ENCODE measurements at places on chromosomes 3 and 15.

DNA sequence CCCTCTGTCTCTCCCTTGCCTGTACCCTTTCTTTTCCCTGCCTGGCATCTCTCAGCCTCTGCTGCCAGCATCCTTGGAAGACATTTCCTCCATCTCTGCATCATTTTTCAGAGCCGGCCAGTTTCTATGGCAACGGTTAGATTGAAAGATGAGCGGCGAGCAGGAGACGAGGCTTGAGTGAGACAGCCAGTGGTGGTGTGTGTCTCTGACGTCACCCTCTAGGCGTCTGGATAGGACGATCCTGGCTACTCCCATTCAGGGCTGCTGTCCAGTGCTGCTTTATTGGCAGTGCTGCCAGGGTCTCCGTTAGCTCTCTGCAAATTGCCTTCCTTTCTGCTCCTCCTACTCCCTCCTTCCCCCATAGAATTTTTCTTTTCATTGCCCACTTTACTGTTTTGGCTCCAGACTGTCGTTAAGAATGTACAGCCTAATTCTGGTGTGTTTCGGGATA is 57.9 kb downstream of the TRAK1 start:
- peak; percentile 72 for DNase-seq

DNA sequence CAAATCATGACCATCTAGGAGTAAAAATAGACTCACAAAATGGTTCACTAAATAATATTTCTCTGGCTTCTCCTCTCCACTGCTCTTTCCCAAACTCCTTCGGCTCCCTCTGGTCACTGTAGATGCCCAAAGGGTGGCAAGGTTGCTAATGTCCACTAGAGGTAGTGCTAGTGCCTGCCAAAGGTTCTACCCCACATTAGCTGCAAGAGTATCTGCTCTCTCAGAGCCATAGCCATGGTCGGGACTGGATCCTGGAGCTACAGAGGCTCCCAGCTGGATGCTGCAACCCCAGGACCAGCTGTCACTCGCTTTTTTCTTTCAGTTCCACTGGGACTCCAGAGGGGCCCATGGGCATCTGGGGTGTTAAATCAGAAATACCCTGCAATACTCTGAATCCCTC is 8.5 kb downstream of the HTR3D start:
- DNase-seq = no peak

GRCh38 chr3:133301194-133301593 is 98.7 kb upstream of the BFSP2 start:
- peak; percentile 16 for DNase-seq

DNA sequence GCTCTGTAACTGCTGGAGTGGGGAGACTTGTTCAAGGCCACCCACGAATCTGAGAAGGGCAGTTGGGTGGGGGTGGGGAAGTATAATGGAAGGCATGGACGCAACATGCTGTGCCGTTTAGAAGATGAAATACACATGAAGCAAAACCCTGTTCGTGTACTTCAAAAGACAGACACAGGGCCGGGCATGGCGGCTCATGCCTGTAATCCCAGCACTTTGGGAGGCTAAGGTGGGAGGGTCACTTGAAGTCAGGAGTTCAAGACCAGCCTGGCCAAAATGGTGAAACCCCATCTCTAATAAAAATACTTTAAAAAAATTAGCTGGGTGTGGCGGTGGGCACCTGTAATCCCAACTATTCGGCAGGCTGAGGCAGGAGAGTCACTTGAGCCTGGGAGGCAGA is 36.9 kb upstream of the SFMBT1 start:
- DNase-seq = no peak

GRCh38 chr3:130835483-130835882 is 58.4 kb upstream of the ATP2C1 start:
- DNase-seq = no peak

DNA sequence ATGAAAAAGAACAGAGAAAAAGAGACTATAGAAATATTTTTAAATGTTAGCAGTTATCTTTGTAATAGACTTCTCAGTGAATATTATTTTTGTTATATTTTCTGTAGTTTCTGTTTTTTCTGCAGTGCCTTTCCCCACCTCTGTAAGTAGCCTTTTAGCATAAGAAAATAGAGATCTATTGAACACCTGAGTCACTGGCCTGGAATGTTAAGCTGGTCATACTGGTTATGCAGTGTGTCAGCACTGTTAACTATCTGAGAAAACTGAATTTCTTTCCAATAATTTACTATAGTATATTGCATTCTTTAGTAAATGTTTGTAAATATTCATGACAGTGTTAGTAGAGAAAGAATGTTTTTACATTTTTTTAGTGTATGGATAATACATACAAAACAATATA is 79.8 kb downstream of the NECTIN3 start:
- peak; percentile 12 for DNase-seq

GRCh38 chr15:82122746-82123400 is 77.1 kb upstream of the MEX3B start:
- peak; percentile 91 for DNase-seq

GRCh38 chr3:172177046-172177445 is 137.7 kb downstream of the FNDC3B start:
- no peak for DNase-seq

- DNase-seq = no peak
Observed at GRCh38 chr3:86801066-86801465, 189.9 kb downstream of the VGLL3 start.

DNA sequence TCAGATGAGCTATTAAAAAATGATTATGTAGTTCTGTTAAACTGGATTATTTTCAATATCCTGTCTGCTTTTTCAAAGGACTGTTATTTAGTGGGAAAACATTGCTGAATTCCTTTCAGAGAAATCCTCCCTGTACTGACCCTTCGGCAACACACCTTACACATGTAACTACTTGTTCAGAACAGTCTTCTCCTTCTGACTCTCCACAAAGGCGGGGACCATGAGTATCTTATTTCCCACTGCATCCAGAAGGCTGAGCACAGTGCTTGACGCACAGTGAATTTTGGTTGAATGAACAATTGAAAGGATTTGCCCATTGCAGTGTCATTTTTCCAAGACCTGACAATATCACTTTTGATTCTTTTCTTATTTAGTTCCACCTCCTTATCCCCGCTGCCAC is 23.1 kb upstream of the CFAP161 start:
- no peak for DNase-seq

- no peak for DNase-seq
Observed at GRCh38 chr15:69729167-69729748, 276.6 kb downstream of the RPLP1 start.

- DNase-seq = no peak
Observed at GRCh38 chr15:70853973-70854665, at the start of gene LARP6. TSS of gene LARP6 (minus strand) at chr15:70854157. CDS start at chr15:70854088, 69 bp downstream.

- DNase-seq = no peak
Observed at GRCh38 chr15:72785841-72786240, 2.3 kb upstream of the ADPGK start.

GRCh38 chr3:157572559-157573270 is 69.5 kb upstream of the VEPH1 start:
- no peak for DNase-seq

GRCh38 chr15:34821831-34822230 is 26.5 kb upstream of the ACTC1 start:
- no peak for DNase-seq

DNA sequence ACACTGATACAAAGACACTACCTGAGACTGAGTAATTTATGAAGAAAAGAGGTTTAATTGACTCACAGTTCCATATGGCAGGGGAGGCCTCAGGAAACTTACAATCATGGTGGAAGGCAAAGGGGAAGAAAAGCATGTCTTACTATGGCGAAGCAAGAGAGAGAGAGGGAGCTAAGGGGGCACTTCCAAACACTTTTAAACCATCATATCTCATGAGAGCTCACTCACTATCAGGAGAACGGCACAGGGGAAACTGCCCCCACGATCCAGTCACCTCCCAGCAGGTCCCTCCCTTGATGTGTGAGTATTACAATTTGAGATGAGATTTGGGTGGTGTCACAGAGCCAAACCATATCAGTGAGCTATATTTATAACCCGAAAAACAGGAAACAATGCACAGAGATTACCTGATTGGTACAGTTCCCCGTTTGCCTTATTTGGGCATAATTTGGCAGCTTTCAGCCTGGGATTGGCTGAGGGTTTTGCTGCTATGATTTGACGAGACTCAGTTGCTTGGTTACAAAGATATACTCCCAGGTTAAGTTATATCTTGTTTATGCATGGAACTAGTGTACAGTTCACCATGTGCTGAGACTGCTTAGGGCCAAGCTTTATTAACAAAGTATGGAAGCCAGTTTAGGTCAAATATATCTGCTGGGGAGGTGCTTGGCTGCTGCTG is 184.2 kb downstream of the NR2F2 start:
- DNase-seq = no peak

DNA sequence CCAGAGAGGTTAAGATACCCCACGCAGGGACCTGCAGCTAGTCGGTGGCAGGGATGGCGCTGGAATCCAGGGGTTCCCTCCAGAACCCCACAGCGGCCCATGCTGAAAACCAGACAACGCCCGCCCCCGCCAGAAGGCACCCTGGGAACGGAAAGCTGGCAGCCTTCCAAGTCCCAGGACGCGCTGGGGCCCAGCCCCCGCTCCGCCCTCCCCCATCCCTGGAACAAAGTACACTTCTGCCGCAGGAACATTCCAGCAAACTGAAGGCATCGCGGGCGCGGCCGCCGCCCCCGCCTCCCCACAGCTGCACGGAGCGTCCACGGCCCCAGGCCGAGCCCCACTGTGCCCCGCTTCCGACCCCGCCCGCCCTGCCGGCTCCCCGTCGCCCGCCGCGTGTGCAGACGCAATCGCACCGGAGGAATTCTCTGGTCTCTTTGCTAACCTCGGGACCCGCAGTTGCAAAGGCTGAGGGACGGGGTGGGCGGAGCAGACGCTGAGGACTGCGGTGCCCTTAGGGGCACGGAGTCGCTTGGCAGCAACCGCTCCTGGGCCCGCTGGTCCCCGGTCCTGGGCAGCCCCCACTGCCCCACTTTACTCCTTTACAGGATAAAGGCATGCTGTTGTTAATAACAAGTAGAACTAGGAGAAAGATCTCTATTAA is 44.8 kb upstream of the RNU6-1 start:
- DNase-seq = peak; percentile 29

DNA sequence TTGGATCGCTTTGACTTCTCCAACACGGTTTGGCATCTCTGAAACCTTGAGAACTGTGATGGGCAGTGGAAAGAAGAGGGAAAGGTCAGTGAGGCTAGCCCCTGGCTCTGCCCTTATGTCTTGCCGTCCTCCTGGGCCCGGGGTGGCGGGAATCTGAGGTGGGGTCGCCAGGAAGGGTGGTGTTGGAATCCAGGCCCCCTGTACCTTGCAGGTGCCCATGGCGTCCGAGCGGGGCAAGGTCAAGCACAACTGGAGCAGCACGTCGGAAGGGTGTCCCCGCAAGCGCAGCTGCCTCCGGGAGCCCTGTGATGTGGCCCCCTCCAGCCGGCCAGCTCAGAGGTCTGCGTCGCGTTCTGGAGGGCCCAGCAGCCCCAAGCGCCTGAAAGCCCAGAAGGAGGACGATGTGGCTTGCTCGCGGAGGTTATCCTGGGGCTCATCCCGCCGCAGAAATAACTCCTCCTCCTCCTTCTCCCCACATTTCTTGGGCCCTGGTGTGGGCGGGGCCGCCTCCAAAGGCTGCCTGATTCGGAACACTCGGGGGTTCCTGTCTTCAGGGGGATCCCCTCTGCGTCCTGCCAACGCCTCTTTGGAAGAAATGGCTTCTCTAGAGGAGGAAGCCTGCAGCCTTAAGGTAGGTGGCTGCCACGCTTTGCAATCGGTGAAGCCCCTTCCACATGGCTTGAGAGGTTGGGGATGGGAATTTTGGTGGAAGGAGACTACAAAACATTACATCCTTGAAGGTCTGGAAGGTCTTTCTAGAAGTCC is 907 bp downstream of the TATDN2 start:
- no peak for DNase-seq

DNA sequence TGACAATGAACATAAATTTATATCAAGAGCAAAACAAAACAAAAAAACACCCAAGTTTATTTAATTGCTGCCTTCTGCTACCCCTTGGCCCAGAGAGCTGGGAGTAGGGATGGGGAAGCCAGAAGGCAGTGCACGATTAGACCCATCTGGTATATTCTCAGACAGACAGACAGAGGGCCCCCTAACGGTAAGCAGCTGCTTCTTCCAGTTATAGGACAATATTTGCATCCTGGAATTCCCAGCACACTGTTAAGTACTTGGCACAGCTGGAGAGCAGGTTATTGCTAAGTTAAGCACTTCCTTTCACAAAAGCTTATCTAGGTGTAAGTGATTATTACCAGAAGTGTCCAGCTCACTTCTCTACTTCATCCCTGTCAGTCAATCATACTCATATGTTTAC is 39.3 kb downstream of the C2CD4B start:
- DNase-seq = no peak

- no peak for DNase-seq
Observed at GRCh38 chr3:133747907-133748639, 1.9 kb downstream of the TF start.

DNA sequence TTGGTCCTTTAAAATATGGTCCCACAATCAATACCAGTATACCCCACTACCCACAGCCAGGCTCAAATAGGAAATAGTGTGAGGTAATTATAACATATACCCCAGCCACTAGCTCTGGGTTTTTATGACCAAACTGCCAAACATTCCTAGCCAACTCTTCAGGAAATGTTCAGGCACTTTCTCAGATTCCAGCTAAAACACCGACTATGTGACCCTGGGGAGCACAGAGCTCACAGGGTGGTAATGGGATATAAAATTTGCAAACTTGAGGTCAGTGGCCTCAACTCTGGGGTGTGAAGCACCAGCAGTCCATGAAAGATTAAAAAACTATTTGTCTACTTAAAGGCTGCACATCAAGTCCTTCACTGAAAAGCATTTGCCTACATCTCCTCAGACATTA is 12.9 kb downstream of the FBN1 start:
- DNase-seq = no peak

- DNase-seq = no peak
Observed at GRCh38 chr3:112403103-112403502, 70.1 kb downstream of the CD200 start.

DNA sequence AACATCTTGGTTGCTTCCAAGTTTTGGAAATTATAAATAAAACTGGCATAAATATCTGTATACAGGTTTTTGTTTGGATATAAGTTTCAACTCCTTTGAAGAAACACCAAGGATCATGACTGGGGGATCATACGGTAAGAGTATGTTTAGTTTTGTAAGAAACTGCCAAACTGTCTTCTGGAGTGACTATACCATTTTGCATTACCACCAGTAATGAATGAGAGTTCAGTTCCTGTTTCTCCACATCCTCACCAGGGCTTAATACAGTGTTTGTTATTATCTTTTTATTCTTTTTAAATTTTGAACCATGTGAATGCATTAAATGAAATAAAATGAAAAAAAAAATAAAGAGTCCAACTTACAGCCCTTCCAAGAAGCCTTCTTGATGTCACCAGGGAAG is 3.7 kb upstream of the ANKUB1 start:
- DNase-seq = no peak

Data from HFF-Myc (cell line).